ENCODE measurements at places on chromosomes 12 and 14.
A peak's percentile ranks its signal among the peaks of the same experiment; 100 is the strongest.

DNA sequence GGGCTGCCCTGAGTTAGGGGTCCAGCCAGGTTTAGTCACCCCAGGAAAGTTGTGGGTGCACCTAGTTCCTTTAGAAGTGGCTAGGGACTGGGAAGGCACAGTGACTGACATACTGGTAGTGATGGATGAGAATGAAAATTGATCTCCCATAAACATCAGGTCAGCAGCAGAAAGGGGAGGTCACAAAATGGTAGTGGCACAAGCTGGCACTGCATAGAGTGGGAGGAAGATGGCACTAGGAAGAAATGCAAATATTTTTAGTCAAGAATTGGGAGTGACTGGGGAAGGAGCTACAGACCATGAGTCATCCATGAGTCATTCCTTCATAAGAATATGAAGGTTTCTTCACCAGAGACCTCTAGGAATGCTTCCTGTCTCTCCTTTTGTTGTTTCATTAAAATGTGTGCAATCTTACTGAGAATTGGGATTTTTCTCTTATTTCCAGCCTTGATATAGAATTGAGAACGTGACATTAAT, 198.3 kb upstream of the AMIGO2 start:
- no peak for DNase-seq

- DNase-seq: peak; percentile 54
These were observed 61.6 kb upstream of the DAAM1 start for GRCh38 chr14:59126714-59127436.

DNA sequence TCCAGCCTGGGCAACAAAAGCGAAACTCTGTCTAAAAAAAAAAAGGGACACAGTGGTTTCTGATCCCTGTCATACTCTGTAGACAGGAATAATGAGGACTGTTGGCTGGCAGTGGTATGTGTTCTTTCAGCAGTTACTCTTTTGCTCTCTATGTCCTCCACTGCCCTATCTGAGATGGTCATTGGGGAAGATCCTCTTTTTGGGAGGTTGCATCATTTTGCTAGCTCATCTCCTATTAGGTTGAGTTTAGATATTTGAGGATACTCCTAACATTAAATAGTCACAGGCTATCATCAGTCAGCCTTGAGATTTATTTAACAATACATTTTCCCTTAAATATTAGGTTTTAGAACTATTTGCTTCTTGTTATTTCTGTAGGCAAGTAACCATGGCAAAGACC, 5.9 kb upstream of the CCDC91 start:
- no peak for DNase-seq

DNA sequence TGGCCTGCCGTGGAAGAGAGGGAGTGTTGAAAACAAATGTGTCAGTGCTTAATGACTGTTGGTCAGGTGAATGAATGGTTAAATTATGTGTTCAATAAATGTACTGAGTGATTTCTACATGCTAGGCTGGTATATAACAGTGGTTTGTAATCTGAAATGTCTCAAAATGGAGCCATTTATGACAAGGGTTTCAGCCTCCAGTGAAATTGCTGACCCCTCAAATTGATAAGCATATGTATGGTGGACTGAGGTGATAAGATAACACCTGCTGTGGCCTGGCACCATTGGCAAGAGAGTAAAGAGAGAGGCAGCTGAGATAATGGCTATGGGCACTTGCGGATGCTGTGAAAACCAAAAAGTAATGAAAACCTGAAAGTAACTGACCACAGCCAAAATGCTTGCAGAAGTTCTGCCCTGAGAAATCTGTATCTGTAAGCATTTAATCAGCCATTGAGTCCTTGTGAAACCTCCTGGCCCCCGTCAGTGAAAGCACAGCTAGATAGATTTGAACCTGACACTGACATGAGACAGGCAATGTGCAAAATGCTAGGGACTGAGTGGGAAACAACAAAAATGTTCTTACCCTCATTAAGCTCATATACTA, 1.4 kb upstream of the BCAT1 start:
- DNase-seq: no peak

GRCh38 chr12:72031066-72031465, 92.4 kb downstream of the TPH2 start:
- no peak for DNase-seq
